ENCODE measurements at places on chromosomes 7 and 10.

DNA sequence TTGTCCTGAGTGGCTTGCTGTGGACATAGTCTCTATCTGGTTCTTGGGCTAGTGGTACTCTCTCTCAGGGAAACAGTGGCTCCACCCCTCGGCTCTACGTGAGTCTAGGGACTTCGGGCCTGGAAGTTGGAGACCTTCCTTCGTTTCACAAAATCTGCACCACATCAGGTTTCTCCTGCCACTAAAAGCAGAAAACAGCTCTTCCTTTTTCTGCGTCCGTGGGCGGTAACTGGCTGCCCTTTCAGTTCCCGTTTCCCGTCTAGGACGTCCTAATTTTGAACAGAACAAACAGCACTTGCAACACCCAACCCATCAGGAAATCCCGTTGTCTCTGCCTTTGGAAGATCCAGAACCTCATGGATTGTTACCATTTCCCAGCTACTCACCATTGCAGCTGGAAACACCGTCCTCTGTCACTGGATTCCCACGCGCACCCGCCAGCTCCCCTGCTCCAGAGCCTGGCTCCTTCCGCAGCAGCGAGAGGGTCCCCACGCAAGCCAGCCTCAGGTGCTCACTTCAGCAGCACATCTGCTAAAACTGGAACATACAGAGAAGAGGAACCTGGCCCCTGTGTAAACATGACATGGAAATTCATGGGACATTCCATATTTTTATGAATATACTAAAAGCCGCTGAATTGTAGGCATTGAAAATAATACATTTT is 311.4 kb upstream of the AKR1E2 start:
- no peak overlapping the region for H3K27ac ChIP-seq
- no peak for DNase-seq

DNA sequence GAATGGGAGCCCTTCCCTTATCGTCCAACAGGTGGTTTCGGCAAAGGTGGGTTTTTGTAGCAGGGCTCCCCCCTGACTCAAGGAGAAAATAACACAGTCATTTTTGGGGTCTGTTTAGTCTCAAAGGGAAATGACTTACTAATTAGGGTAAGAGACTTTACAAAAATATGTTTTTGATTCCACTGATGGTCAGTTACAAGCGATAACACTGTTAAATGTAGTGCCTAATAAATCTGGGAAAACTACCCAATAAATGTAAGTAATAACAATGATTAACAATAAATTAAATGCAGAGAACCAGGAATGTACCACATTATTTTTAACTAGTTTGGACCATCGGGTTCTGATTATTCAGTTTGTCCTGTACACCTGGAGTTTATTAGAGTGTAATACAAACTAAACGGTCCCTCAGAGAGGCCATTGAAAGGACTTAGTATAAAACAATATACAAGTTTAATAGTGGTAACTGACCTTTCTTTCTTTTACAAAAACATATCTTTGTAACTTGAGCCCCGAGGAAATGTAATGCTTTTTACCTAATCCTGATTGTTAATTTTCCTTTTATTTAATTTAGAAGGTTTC is 216.2 kb upstream of the HABP2 start:
- H3K4me1 ChIP-seq = no peaks in the 10 kb centered on the region
- H3K27ac ChIP-seq = no peak overlapping the region
- no peaks in the 10 kb centered on the region for H3K36me3 ChIP-seq
- no peak for DNase-seq
- no peaks in the 10 kb centered on the region for H3K27me3 ChIP-seq

- H3K36me3 ChIP-seq = no peaks in the 10 kb centered on the region
- H3K27me3 ChIP-seq = no peaks in the 10 kb centered on the region
- H3K4me1 ChIP-seq = no peaks in the 10 kb centered on the region
- no peak for DNase-seq
Measured at GRCh38 chr10:80462299-80462980, 8.3 kb downstream of the TSPAN14 start.

DNA sequence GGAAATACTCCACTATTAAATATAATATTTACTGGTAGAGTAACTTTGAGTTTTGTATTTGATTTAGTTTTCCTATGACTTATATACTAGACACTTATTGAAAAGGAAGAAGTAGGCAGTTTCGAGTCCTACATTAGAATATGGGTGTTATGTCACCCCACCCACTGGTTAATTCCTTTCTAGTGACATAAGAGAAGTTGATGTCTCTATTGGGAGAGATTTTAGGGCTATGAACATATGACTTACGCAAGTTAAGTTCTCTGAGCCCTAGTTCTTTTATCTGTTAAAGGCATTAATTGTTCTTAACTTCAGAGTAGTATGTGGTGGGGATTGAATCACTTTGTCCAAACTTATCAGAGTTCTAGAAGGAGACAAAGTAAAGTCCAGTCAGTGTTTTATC is 30.5 kb downstream of the CPED1 start:
- H3K27me3 ChIP-seq = no peaks in the 10 kb centered on the region
- H3K4me1 ChIP-seq = peaks cover 25% of the 10 kb centered on the region
- no peak overlapping the region for H3K27ac ChIP-seq
- no peaks in the 10 kb centered on the region for H3K36me3 ChIP-seq
- H3K4me3 ChIP-seq = no peak overlapping the region
- no peak for DNase-seq

GRCh38 chr10:89785095-89785494 is 83.7 kb downstream of the KIF20B start:
- no peaks in the 10 kb centered on the region for H3K27me3 ChIP-seq
- H3K27ac ChIP-seq = no peak overlapping the region
- no peak for DNase-seq
- H3K36me3 ChIP-seq = no peaks in the 10 kb centered on the region
- no peak overlapping the region for H3K4me3 ChIP-seq
- no peaks in the 10 kb centered on the region for H3K4me1 ChIP-seq

- no peak overlapping the region for H3K4me3 ChIP-seq
- H3K36me3 ChIP-seq = no peaks in the 10 kb centered on the region
- DNase-seq = no peak
- no peak overlapping the region for H3K27ac ChIP-seq
- H3K4me1 ChIP-seq = no peaks in the 10 kb centered on the region
- H3K27me3 ChIP-seq = no peaks in the 10 kb centered on the region
Measured at GRCh38 chr7:12397671-12398070, 6.0 kb downstream of the VWDE start.

- H3K27ac ChIP-seq = no peak overlapping the region
- DNase-seq = no peak
- no peaks in the 10 kb centered on the region for H3K4me1 ChIP-seq
- no peaks in the 10 kb centered on the region for H3K36me3 ChIP-seq
Measured at GRCh38 chr7:66683770-66684123, 55.1 kb downstream of the KCTD7 start.

GRCh38 chr10:103111031-103111917 is 81.8 kb downstream of the NT5C2 start:
- no peak overlapping the region for H3K4me3 ChIP-seq
- peak overlapping the region; percentile 69 for H3K27ac ChIP-seq
- DNase-seq = no peak
- no peaks in the 10 kb centered on the region for H3K27me3 ChIP-seq
- no peaks in the 10 kb centered on the region for H3K36me3 ChIP-seq

- DNase-seq = no peak
- no peaks in the 10 kb centered on the region for H3K27me3 ChIP-seq
- no peaks in the 10 kb centered on the region for H3K36me3 ChIP-seq
- H3K27ac ChIP-seq = no peak overlapping the region
- H3K4me1 ChIP-seq = no peaks in the 10 kb centered on the region
Measured at GRCh38 chr7:36092221-36092771, 60.8 kb upstream of the EEPD1 start.

GRCh38 chr10:13765641-13766341 is 179.0 kb downstream of the PRPF18 start:
- no peaks in the 10 kb centered on the region for H3K4me1 ChIP-seq
- no peak for DNase-seq
- no peaks in the 10 kb centered on the region for H3K36me3 ChIP-seq
- H3K27me3 ChIP-seq = no peaks in the 10 kb centered on the region

- H3K4me3 ChIP-seq = no peak overlapping the region
- H3K36me3 ChIP-seq = no peaks in the 10 kb centered on the region
- DNase-seq = no peak
- H3K4me1 ChIP-seq = no peaks in the 10 kb centered on the region
- H3K27me3 ChIP-seq = no peaks in the 10 kb centered on the region
Measured at GRCh38 chr10:25257646-25258045, 82.8 kb downstream of the GPR158 start.

GRCh38 chr7:66143876-66144332 is 29.3 kb downstream of the CRCP start:
- no peaks in the 10 kb centered on the region for H3K36me3 ChIP-seq
- DNase-seq = no peak
- H3K4me3 ChIP-seq = no peak overlapping the region
- H3K27ac ChIP-seq = peak overlapping the region; percentile 98

- H3K4me1 ChIP-seq = no peaks in the 10 kb centered on the region
Measured at GRCh38 chr10:108901781-108902618, 1021.3 kb downstream of the XPNPEP1 start.

DNA sequence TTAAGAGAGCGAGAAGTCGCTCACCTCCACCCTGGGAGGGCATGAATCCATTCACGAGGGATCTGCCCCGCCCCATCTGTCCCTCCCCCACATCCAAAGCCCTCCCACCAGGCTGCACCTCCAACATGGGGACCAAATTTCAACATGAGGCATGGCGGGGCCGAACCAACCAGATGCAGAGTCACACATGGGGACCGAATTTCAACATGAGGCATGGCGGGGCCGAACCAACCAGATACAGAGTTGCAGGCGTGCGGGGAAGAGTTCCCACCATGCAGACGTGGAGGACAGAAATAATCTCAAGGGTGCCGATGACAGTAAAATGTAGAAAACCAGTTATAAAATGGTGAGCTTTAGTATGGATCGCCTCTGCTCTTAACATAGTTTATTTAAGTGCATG is 564.4 kb downstream of the DNAJB6 start:
- no peak for DNase-seq
- no peak overlapping the region for H3K4me3 ChIP-seq
- no peaks in the 10 kb centered on the region for H3K4me1 ChIP-seq
- H3K27me3 ChIP-seq = no peaks in the 10 kb centered on the region
- H3K36me3 ChIP-seq = no peaks in the 10 kb centered on the region

DNA sequence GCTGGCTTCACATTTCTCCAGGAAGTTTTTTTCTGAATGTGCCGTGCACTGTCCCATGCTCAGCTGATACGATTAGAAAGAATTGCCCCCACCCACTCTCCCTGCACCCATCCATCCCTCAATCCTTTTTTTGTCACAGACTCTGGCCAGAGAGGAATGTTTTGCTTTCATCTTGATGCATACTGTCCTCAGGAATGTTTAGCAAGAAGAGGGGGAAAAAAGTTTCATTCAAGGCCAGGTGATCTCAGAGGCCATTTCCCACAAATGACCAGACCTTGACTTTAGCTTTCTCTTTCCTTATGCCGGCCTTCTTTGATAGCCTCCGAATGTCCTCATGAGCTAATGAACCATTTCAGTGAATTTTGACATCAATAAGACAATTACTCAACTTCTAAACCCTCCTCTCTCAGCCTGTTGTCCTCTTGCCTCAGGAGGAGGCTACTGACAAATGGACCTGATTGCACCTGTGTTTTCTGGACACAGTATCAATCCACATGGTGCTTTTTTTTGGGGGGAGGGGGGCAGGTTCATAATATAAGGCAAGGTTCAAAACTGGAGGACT is 105.0 kb upstream of the KLF6 start:
- no peaks in the 10 kb centered on the region for H3K36me3 ChIP-seq
- H3K4me3 ChIP-seq = no peak overlapping the region
- H3K4me1 ChIP-seq = no peaks in the 10 kb centered on the region
- no peak overlapping the region for H3K27ac ChIP-seq
- H3K27me3 ChIP-seq = no peaks in the 10 kb centered on the region

- H3K4me1 ChIP-seq = no peaks in the 10 kb centered on the region
- H3K4me3 ChIP-seq = no peak overlapping the region
- no peak overlapping the region for H3K27ac ChIP-seq
- no peak for DNase-seq
- no peaks in the 10 kb centered on the region for H3K36me3 ChIP-seq
- H3K27me3 ChIP-seq = no peaks in the 10 kb centered on the region
Measured at GRCh38 chr10:61438141-61438988, 14.8 kb downstream of the TMEM26 start.

DNA sequence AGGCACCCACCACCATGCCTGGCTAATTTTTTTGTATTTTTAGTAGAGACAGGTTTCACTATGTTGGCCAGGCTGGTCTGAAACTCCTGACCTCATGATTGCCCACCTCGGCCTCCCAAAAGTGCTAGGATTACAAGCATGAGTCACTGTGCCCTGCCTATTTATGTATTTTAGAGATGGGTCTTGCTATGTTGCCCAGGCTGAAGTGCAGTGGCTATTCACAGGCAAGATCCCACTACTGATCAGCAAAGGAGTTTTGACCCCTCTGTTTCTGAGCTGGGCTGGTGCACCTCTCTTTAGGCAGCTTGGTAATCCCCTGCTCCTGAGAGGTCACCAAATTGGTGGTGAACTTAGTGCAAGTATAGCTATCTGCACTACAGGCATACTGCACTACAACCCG is 6.2 kb downstream of the ABHD11 start:
- no peaks in the 10 kb centered on the region for H3K4me1 ChIP-seq
- no peaks in the 10 kb centered on the region for H3K36me3 ChIP-seq
- no peaks in the 10 kb centered on the region for H3K27me3 ChIP-seq
- no peak for DNase-seq
- H3K4me3 ChIP-seq = no peak overlapping the region

All from right lobe of liver (tissue), 6 donors.